Prostate gland (tissue), 2 donors: ENCODE measurements at places on chromosomes 12 and 14. TPM values are rescaled to one million over a fixed set of nuclear protein-coding genes. Genes with fewer than 3 reads are reported as not detected.

DNA sequence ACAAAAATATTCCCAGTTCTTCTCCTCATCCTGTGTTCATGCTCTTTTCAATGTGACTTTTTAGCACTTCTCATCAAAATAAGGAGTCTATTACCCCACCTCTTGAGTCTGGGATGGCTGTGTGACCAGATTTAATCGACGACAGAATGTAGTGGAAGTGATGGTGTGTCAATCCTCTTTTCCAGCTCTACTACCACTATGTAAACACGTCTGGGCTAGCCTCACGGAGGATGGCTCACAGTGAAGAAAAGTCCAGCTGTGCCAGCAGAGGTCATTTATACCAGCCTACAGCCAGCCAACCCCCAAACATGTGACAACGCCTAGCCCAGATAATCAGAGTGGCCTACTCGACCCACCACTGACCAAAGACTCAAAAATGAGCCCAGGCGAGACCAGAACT is 37.3 kb upstream of the FGF6 start:
- DNase-seq = no peak

DNA sequence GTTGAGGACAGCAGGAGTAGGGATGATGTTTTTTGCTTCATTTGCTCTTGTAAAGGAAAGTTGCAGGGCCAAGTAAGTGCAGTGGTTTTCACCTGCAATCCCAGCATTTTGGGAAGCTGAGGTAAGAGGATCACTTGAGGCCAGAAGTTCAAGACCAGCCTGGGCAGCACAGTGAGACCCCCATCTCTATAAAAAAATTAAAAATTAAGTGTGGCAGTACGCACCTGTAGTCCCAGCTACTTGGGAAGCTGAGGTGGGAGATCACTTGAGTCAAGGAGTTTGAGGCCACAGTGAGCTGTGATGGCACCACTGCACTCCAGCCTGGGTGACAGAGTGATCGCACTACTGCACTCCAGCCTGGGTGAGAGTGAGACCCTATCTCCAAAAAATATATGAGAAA is 10.8 kb downstream of the DPF3 start:
- no peak for DNase-seq

- no peak for DNase-seq
These were observed 48.5 kb downstream of the CHST11 start for GRCh38 chr12:104505095-104505818.

The PLEKHD1 gene
- 0.27 TPM for total RNA-seq
